ENCODE measurements at places on chromosomes 4 and X.
A peak's percentile ranks its signal among the peaks of the same experiment; 100 is the strongest.

DNA sequence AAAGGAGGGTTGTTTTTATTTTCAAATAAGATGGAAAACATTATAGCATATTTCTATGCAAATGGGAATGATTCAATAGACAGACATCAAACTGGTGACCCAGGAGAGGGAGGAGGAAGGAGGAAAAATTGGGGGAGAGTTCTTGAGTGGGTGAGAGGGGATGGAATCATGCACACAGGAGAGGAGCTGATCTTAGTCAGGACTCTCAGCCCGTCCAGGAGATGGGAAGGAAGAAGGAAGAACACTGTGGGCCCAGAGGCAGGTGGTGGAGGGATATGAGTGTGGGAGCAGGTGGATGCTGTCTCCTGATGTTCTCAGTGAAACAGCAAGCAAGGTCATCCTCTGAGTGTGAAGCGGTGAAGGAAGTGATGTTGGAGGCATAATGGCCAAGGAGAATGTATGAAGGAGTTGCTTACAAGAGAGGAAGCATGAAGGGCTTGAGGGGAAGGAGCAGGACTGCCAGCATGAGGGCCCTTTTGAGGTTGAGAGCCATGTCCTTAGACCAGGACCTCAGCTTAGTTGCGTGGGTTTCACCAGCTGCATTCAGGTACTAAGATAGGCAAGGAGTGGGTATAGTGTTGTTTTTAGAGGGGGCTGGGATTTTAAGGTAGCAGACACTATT lies 161.7 kb upstream of the NAP1L5 start:
- DNase-seq = no peak

GRCh38 chr4:117479673-117480072 lies 394.3 kb upstream of the TRAM1L1 start:
- no peak for DNase-seq

GRCh38 chr4:164438321-164438720 lies 315.6 kb upstream of the SMIM31 start:
- DNase-seq = no peak

GRCh38 chr4:68373513-68373912 lies 23.6 kb upstream of the YTHDC1 start:
- peak; percentile 74 for DNase-seq

- DNase-seq = no peak
Measured at GRCh38 chr4:7547368-7548040, 112.8 kb upstream of the PSAPL1 start.

DNA sequence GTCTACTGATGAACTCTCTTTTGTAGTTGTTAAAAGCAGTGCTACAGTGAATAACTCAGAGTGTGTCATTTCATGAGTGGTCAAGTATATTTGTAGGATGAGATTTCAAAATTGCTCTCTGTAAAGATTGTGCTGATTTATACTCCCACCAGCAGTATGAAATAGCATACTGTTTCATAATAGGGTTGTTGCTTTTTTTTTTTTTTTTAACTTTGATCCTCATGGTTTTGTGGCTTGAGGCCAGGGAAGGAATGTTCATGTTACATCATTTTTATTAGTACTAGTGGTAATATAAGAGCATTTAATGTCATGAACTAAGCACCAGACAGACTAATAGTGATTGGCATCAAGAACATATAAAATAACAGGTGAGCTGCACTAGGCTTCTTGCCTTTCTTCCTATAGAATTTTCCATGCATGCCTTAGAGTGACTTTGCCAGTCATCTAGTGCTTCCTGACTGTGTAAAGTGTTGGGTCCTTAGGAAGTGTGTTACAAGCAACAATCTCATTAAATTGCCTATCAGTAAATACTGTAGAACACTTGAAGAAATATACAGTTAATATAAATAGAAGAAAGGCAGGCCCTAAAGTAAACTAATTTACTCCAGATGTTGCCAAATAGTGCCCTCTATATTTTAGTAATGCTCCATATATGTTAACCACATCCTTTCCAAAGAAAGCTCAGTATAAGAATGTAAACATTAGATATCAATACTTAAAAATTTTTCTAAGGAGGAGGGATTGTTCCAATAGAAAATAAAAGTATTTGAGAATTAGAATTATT lies 38.6 kb upstream of the MSMO1 start:
- DNase-seq = no peak

DNA sequence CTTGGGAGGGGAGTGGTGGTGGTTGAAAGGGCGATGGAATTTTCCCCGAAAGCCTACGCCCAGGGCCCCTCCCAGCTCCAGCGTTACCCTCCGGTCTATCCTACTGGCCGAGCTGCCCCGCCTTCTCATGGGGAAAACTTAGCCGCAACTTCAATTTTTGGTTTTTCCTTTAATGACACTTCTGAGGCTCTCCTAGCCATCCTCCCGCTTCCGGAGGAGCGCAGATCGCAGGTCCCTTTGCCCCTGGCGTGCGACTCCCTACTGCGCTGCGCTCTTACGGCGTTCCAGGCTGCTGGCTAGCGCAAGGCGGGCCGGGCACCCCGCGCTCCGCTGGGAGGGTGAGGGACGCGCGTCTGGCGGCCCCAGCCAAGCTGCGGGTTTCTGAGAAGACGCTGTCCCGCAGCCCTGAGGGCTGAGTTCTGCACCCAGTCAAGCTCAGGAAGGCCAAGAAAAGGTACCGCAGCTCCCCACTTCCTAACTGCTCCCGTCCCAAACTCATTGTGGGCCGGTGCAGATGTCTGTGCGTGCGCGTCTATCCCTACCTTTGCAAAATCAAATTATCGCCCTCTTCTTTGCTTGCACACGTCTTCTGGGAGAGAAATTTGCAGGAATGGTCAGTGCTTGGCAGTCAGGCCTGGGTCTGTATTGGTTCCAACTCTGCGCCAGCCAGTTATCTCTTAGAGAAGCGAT lies 533 bp downstream of the IL15 start:
- DNase-seq = no peak

GRCh38 chr4:86891762-86892635 lies at the start of gene C4orf36:
TSS of gene C4orf36 (minus strand) at chr4:86892422. CDS start at chr4:86891520, 902 bp downstream.
- DNase-seq = peak; percentile 63

GRCh38 chr4:61342061-61342460 lies 141.9 kb downstream of the ADGRL3 start:
- DNase-seq = no peak

DNA sequence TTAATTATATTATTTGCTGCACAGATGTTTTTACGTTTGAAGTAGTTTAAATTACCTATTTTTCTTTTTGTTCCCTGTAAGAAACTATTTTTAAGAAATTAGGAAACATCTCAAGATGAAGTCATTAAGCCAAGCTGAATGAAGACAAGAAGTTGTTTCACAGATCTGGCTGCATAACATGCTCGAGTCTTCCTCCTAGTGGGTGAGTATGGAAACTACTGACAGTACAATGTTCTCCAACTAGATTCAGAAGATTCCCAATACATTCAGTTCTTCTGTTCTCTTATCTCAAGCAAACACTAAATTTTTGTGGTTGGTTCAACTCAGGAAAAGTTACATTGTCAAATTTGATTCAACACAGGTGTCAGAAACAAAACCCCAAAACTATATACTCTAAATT lies 256.8 kb upstream of the VCX start:
- DNase-seq = no peak

DNA sequence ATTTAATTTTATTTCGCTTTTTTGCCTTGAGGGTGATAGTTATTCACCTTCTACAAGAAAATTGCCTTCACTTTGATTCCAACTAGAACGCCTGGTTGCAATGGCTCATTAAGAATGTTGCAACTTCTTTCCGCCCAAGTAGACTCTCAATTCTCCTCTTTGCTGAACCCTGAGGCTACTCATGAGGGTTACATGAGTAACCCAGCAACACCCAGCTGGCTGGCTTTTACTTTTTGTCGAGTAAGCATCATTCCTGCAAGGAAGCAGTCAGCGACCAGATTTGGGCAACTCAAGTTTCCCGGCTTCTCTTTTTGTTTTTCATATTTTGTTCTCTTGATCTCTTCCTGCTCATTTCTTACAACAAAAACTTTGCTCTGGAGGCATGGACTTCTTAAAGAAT lies 495.4 kb downstream of the PACRGL start:
- DNase-seq = no peak

DNA sequence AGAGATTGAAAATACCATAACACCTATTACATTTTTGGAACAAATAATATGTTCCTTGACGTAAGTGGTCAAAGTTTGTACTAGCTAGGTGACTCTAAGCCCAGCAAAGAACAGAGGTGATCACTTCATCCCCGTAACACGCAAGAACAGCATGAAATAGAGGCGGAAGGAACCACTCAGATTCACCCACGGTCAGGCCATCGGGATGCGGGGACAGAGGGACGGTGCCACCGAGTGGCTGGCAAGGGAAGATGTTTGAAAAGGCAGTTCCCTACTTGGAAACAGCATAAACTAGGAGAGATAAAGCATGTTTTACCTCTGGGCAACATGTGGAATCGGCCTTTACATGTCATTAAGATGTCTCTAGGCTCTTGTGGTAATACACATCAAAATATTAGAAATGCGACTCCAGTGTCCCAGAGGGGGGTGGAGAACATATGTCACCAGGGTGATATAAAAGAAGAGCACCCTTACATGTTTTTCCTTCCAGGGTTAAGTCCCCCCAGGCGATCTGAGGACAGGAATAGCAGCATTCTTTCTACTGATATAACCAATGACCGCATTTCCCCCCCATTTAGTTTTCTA lies 84.0 kb downstream of the PHKA2 start:
- peak; percentile 30 for DNase-seq

Data from hippocampal formation (tissue), 2 donors.